ENCODE measurements at places on chromosomes 6 and 20. TPM values are rescaled to one million over a fixed set of nuclear protein-coding genes. Genes with fewer than 3 reads are reported as not detected.

DNA sequence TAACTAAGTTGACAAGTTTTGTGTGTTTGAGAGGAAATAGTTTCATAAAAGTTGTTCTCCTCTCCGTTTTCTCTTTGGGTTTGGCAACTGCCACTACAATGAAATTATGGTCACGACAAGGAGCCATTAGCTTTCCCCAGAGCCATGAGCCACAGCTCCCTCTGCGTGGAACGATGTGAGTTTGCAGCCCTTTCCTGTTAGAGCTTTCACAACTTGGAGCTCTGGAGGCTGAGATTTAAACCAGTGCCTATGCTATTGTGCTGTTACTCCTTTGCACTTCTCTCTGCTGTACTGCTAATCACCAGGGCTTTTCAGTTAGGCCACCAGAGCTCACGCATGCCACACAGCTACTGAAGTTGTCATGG lies 29.3 kb upstream of the TXNDC5 start:
- no peak overlapping the region for H3K27ac ChIP-seq
- DNase-seq: peak; percentile 10
- peaks cover 4% of the 10 kb centered on the region for H3K4me1 ChIP-seq
- H3K36me3 ChIP-seq: no peaks in the 10 kb centered on the region

DNA sequence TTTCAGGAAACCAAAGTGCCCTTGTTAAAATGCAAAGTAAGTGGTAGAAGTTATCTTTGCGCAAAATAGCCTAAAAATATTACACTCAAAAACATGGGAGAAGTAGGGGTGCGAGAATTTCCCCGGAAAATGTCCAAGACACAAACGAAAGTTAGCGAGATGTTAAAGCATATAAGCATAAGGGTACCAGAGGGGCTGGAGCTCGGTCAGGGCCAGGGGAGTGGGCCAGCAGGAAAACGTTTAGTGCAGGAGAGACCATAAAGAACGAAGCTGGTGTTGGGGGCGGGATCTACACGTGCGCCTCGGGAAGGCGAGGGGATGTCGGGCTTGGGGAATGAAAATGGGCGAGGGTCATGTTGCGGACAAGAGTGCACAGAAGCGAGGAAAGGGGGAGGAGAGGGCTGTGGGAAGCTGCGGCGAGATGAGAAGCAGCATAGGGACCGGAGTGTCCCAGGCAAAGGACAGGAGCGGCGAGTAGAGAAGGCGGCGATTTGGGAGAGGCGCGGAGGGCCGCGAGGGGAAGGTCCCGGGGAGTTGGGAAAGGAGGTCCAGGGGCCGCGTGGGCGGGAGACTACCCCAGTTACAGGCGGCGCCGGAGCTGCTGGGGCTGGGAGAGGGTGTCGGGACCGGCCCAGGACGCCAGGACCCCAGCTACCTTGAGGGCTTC lies 600 bp downstream of the XPO5 start:
- H3K4me3 ChIP-seq: peak overlapping the region; percentile 98
- H3K27ac ChIP-seq: peak overlapping the region; percentile 85
- H3K4me1 ChIP-seq: peaks cover 9% of the 10 kb centered on the region
- peaks cover 22% of the 10 kb centered on the region for H3K36me3 ChIP-seq
- no peak for DNase-seq

DNA sequence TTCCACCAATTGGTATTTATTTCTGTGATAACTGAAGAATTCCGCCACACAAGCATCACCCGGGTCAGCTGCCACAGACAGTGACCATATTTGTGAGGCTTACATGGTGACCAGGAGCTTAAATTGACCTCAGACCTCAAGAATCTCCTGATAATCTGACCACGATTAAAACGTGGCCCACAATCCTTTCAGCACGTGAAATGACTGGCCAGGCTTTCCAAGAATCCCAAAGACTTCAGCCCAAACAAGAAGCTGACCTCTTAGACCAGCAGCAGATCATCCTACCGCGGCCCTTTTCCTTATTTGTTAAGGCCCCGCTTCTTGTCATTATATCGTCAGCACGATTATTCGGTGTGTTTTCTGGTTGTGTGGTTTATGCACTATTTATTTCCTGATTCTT lies 45.6 kb upstream of the CD93 start:
- DNase-seq: no peak
- H3K36me3 ChIP-seq: no peaks in the 10 kb centered on the region
- peaks cover 45% of the 10 kb centered on the region for H3K4me1 ChIP-seq
- H3K27me3 ChIP-seq: no peaks in the 10 kb centered on the region
- no peak overlapping the region for H3K4me3 ChIP-seq

- H3K27me3 ChIP-seq: no peaks in the 10 kb centered on the region
- H3K4me1 ChIP-seq: peaks cover 49% of the 10 kb centered on the region
- no peaks in the 10 kb centered on the region for H3K36me3 ChIP-seq
- no peak overlapping the region for H3K4me3 ChIP-seq
- H3K27ac ChIP-seq: peak overlapping the region; percentile 89
Observed at GRCh38 chr6:5203546-5203945, 57.2 kb downstream of the LYRM4 start.

GRCh38 chr20:56628015-56628872 lies 862 bp upstream of the TFAP2C start:
- no peaks in the 10 kb centered on the region for H3K36me3 ChIP-seq
- DNase-seq: no peak
- no peak overlapping the region for H3K27ac ChIP-seq
- H3K27me3 ChIP-seq: peaks cover 91% of the 10 kb centered on the region

DNA sequence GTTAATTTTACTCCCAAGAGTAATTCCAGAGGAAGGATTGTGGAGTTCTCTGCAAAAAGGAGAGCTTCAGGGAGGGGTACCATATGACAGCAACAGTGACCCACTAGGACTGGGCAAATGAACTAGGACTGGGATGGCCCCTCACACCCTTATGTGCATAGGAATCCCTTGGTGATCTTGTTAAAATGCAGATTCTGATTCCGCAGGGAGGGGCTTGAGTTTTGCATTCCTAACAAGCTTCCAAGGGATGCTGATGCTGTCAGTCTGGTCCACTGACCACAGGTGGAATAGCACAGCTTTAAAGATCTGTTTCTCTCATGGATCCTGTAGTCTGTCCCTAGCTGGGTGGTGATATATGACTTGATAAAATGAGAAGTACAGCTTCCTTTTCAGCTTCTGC lies 6.3 kb upstream of the FOXA2 start:
- no peak for DNase-seq
- H3K4me1 ChIP-seq: peaks cover 7% of the 10 kb centered on the region
- peaks cover 58% of the 10 kb centered on the region for H3K27me3 ChIP-seq
- H3K36me3 ChIP-seq: no peaks in the 10 kb centered on the region
- no peak overlapping the region for H3K4me3 ChIP-seq
- no peak overlapping the region for H3K27ac ChIP-seq

DNA sequence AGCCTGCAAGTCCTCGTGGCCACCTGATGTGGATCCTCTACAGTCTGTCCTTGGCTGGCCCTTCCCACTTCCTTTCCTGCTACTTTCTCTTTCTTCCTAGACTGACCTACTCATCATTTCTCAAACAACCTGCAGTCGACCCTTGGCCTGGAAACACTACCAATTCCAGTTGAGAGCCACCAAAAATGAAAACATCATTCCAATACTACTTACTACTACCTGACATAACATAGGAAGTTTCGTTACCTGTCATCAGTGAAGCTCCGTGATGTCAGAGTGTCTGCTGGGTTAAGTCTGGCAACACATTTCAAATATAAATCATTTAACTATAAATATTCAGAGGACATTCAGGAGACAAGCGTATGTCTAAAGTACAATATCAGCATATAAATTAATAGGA lies 13.8 kb downstream of the GZF1 start:
- H3K4me3 ChIP-seq: no peak overlapping the region
- H3K36me3 ChIP-seq: peaks cover 42% of the 10 kb centered on the region
- no peak overlapping the region for H3K27ac ChIP-seq
- no peaks in the 10 kb centered on the region for H3K27me3 ChIP-seq
- H3K4me1 ChIP-seq: no peaks in the 10 kb centered on the region
- DNase-seq: no peak

DNA sequence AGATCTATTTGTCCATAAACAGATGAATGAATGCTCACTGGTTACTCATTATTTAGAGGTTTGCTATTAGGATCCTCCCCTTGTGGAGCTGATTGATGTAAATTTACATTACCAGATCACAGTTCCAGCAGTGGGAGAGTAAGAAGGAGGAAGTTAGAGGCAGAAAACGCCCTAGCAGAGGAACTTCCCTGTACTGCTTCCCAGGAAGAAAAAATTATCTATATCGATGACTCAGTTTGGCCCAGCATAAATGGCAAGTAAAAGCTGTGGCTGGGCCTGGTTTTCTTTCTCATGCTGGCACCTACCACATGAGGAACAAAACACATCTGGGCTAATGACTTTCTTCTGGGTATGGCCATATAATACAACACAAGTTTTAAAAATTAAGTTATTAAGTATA lies 35.7 kb downstream of the DNAAF9 start:
- H3K27me3 ChIP-seq: no peaks in the 10 kb centered on the region
- no peaks in the 10 kb centered on the region for H3K4me1 ChIP-seq
- H3K36me3 ChIP-seq: peaks cover 42% of the 10 kb centered on the region
- H3K27ac ChIP-seq: no peak overlapping the region
- no peak overlapping the region for H3K4me3 ChIP-seq

- H3K27me3 ChIP-seq: no peaks in the 10 kb centered on the region
- DNase-seq: no peak
- H3K27ac ChIP-seq: no peak overlapping the region
- peaks cover 25% of the 10 kb centered on the region for H3K4me1 ChIP-seq
- H3K36me3 ChIP-seq: no peaks in the 10 kb centered on the region
Observed at GRCh38 chr6:38504996-38505395, 134.7 kb downstream of the BTBD9 start.

DNA sequence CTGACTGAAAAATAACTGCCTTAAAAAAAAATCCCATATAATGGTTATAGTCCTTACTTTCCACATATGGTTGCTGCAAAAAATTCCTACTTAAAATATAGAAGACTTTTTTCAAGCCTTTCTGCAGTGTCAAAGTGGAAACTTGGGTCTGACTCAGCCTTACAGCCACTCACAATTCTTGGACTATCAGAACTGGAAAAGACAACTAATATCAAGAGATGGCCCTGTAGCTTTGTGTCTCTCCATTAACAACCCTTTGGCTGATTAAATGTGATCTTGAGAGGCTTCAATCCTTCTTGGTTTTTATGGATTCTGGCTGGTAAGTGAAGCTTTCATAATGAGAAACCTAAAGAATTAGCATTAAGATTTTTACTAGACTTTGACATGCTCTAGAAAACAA lies 307.8 kb downstream of the RNGTT start:
- peaks cover 5% of the 10 kb centered on the region for H3K36me3 ChIP-seq
- peak; percentile 22 for DNase-seq
- no peaks in the 10 kb centered on the region for H3K27me3 ChIP-seq
- H3K27ac ChIP-seq: no peak overlapping the region
- no peak overlapping the region for H3K4me3 ChIP-seq
- H3K4me1 ChIP-seq: no peaks in the 10 kb centered on the region

Gene LGSN
- total RNA-seq: not detected

DNA sequence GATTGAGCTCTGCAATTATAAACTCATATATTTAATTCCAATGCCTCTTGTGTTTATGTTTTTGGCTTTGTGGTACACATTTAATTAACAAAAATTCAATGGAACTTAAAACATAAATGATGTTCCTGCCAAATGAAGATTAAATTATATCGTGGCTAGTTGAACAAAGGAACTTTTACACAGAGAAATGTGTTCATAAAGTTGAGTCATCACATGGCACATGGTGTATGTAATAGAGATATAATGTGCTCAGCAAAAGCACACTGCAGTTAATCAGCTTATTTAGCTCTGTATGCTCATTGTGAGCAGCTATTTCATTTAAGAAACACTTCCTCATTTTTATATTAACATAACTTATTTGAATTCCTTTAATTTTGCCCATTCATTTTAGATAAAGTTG lies 1295.6 kb upstream of the CITED2 start:
- no peaks in the 10 kb centered on the region for H3K4me1 ChIP-seq
- H3K27ac ChIP-seq: no peak overlapping the region
- H3K27me3 ChIP-seq: no peaks in the 10 kb centered on the region
- no peak overlapping the region for H3K4me3 ChIP-seq
- DNase-seq: no peak
- no peaks in the 10 kb centered on the region for H3K36me3 ChIP-seq

GRCh38 chr6:18262702-18263417 lies 1.5 kb downstream of the DEK start:
- H3K36me3 ChIP-seq: peaks cover 11% of the 10 kb centered on the region
- peak; percentile 45 for DNase-seq
- peak overlapping the region; percentile 67 for H3K4me3 ChIP-seq
- H3K27me3 ChIP-seq: peaks cover 3% of the 10 kb centered on the region
- H3K4me1 ChIP-seq: peaks cover 18% of the 10 kb centered on the region

Gene CAGE1
- 0.04 TPM for total RNA-seq

- H3K4me1 ChIP-seq: peaks cover 44% of the 10 kb centered on the region
- peaks cover 7% of the 10 kb centered on the region for H3K27me3 ChIP-seq
- H3K36me3 ChIP-seq: peaks cover 31% of the 10 kb centered on the region
- H3K27ac ChIP-seq: no peak overlapping the region
- DNase-seq: peak; percentile 61
Observed at GRCh38 chr20:37406010-37406998, 60.4 kb downstream of the SRC start.

DNA sequence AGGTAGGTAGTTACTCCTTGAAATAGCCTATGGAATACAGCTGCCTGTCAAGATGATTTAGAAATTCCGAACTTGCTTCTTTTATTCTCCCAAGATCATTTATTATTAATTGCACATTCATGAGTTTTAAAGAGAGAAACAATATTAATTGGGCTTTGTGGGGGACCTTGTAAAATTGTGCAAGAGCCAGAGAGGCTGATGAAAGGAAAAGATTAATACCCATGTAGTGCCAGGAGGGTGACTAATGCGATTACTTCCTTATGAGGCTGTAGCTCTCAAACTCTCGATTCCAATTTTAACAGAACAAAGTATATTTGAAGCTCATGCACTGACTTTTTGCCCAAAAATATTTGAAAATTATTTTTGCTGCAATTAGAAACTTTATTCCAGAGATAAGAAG lies 423.8 kb upstream of the ID4 start:
- no peaks in the 10 kb centered on the region for H3K27me3 ChIP-seq
- H3K4me1 ChIP-seq: no peaks in the 10 kb centered on the region
- no peak for DNase-seq
- no peak overlapping the region for H3K27ac ChIP-seq
- no peaks in the 10 kb centered on the region for H3K36me3 ChIP-seq

DNA sequence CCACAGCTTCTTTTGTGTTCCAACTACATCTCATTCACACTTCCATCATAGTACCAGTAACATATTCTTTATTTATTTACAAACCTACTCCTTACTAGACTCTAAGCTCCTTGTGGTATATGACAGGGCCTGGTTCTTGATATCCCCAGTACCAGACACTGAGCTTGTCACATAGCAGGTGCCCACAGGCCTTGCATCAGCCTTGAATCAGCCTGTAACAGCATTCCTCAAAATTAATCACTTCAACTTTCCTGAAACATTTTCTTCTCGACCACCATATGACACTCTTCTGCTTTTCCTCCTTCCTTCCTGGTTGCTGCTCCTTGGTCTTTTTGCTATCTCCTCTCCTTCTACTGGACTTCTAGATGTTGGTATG lies 24.7 kb upstream of the SRPK1 start:
- no peak for DNase-seq
- H3K4me3 ChIP-seq: no peak overlapping the region
- no peak overlapping the region for H3K27ac ChIP-seq
- H3K36me3 ChIP-seq: no peaks in the 10 kb centered on the region
- no peaks in the 10 kb centered on the region for H3K4me1 ChIP-seq
- H3K27me3 ChIP-seq: no peaks in the 10 kb centered on the region

All from muscle of leg (tissue), 16 donors.